NCI-H2081 treated with DMSO at 0.1 percent for 48 hours (cell line): ENCODE measurements at places on chromosomes 16 and 17.

DNA sequence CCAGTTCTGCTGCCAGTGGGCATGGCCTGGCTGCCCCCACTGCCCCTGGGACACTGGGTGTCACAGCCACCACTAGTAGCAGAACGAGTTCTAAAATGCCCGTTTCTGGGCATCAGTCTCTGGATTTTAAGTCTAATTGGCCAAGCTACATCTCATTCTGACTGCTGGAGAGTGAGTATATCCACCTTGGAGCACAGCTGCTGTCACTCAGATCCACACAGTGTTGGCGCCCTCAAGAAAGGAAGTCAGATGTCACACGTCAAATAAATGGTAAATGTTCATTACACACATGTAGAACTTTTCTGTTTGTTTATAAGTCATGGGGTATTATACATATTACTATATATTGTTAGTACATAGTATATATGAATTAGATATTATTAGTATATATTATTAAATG is 19.4 kb downstream of the GNGT2 start:
- DNase-seq, result no peak

- DNase-seq, result no peak
Measured at GRCh38 chr17:14429084-14429483, 128.2 kb downstream of the HS3ST3B1 start.

DNA sequence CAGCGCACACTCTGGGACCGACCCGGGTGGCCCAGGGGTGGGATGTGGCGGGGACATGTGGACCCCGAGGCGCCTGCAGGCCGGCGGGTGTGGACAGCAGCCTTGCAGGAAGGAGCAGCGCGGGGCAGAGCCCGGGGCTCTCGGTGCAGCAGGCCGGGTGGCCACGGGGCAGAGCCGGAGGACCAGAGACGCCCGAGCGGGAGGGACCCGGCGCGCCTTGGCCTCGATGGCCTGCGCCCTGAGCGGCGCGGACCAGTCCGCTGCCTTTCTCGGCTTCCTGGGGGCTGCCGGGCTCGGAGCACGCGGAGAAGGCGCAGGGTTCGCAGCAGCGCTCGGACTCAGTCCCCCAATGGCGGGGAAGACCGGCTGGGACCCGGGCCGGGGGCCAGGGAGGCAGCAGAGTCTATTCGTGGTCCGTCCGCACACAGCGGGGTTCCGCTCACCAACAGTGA is 43.4 kb downstream of the OSBPL7 start:
- no peak for DNase-seq

DNA sequence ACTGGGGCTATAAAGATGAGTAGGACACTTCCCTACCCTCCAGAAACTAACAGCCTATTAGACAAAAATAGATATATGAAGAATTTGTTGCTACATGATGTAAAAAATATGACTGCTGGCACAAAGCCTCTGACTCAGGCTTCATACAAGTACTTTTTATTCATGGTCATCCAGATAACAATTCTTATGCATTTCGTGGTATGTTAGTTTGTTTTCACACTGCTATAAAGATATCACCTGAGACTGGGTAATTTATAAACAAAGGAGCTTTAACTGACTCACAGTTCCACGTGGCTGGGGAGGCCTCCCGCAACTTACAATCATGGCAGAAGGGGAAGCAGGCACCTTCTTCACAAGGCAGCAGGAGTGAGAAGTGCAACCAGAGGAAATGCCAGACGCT is 112.5 kb upstream of the HLF start:
- no peak for DNase-seq

DNA sequence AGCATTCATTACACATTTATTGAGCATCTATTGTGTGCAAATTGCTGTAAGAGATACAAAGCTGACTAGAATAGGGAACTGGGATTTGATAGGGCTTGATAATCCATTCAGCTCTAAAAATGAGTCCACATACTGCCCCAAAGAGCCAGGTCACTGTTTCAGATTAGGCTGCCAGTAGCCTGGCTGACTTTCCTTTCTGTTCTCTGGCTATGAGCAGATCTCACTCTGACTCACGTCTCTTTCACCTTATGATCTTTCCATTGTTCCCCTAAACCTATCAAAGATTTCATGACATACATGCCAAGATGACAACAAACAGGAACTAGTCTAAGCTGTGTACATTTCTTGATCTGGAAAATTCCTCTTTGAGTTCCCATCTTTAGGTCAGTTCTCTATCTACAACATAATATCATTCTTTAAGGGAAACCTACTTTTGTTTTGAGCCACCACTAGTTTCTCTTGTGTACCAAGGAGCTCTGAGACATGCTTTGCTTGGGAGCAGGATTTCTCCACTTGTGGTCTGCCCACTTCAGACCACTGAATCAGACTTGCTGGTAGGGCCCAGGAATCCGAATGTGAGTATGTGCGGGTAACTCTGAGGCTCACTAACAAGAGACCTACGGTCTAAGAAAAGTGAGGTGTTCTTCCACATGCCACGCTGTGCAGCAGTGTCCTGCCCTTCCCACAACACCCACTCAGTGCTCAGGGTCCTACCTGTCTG is 40.9 kb upstream of the ICAM2 start:
- DNase-seq, result no peak

GRCh38 chr16:12573730-12574383 is 229.8 kb downstream of the CPPED1 start:
- DNase-seq, result no peak
